ENCODE measurements at places on chromosomes 5 and 9.
A peak's percentile ranks its signal among the peaks of the same experiment; 100 is the strongest.

DNA sequence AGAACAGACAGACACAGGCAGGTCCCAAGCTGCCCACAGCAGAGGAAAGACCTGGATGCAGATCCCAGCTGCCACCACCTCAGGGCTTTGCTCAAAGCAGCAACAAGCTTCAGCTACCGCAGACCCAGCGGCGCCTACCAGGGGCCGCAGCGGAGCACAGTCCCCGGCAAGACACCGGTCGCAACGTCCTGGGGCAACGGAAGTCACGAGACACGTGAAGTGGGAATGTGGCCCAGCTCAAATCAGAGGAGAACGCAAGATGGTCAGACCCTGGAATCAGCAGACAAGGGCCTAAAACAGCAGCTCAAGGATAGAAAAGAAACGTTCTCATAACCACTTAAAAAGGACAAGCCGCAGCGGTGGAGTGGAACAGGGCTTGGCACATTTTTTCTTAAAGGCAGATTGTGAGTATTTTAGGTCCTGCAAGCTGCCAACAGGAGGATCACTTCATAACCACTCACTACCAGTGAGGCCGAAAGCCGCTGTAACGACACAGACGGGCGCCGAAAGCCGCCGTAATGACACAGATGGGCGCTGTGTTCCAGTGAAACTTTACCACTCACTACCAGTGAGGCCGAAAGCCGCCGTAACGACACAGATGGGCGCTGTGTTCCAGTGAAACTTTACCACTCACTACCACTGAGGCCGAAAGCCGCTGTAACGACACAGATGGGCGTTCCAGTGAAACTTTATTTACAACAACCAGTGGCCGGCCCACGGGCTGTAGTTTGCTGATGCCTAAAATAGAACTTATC is 21.7 kb downstream of the SLC9A3 start:
- no peak for DNase-seq

DNA sequence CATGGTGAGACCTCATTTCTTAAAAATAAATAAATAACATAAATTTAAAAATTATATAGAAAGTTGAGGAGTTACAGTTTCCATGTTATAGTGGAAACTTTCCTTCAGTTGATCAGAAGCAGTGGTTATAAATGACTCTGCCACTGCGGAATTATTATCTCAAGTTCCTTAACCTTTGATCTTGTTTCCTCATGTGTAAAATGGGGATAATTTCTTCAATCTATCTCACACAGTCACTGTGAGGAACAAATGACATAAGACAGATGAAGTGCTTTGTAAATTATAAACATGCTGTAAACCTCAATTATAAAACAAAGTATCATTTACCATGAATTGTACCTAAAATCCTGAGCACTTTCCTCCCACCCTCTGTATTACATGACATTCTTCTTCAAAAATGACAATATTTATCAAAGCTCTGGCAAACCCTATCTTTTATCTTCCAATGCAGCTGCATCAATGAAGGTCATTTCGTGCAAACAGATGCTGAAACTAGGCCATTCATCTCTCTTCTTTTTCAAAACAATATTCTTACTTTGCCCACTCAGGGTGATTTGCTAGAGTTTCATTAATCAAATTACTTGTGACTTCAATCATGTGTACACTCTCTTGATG is 46.8 kb downstream of the TMEM245 start:
- no peak for DNase-seq

- no peak for DNase-seq
Observed at GRCh38 chr9:19119246-19119645, 8.0 kb downstream of the PLIN2 start.

- no peak for DNase-seq
Observed at GRCh38 chr9:4713849-4714248, 27.2 kb downstream of the AK3 start.

- DNase-seq: no peak
Observed at GRCh38 chr9:123497830-123498229, 141.8 kb downstream of the CRB2 start.

DNA sequence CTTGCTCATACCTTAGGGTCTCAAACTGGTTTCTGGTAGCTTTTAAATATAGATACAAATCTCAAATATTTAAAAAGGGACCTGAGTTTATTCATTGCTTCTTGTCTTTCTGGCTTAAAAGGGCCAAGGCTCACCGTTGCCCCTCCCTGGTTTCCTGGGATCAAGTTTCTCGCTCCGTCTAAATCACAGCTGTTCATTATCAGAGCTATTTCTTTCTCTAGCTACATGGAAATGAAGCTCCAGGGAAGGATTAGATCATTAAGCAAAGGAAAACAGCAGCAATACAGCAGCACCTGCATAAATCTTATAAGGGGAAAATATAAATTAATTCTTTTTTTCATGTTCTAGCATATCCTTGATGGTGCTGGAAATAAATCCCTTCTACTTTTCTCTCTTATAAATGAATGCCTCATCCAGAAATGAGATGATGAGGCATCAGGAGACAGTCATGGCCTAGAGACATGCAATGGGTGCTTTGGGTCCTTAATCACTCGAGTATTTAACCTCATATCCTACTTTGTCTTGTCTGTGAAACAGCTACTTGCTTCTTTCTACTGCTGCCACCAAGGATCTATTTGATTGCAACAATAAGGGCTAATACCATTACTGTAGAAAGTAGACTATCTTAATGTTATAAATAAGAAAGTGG is 320.1 kb downstream of the TRPM3 start:
- no peak for DNase-seq

DNA sequence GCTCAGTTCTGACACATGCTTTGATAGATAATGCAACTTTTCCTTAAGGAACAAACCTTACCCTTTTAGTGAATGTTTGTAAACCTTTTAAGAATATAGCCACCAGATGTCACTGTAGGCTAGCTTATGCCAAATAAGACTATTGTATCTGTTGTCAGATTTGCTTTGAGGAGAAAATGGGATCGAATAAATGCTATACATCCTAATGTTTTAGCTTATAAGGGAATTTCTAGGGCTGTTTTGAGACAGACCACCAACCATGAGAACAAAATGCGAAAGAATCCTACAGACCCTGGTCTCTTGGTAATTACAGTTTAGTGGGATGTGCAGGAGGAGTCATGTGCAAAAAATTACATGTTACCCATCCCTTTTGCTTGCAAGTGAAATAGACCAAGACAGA is 127.6 kb upstream of the NMUR2 start:
- DNase-seq: no peak

- DNase-seq: no peak
Observed at GRCh38 chr5:137200906-137201700, 298.0 kb downstream of the SPOCK1 start.

- peak; percentile 43 for DNase-seq
Observed at GRCh38 chr9:272251-273213, 57.9 kb downstream of the DOCK8 start.

DNA sequence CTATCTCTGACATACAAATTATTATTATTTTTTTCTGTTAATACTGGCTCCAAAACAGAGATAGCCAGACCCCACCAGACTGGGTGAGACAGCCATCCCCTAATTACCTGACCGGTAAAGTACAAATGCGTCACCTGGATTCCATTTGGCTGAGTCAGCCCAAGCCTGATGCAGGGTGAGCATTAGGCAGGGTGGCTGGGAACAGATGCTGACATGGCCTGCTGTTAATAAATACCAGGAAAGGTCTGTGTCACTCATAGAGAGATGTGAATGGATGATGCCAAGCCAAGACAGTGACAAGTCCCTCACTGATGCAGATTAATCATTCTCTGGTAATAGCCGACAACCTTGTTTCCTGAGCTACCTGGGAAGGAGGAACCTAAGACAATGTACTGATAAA is 183.5 kb downstream of the TRIM32 start:
- no peak for DNase-seq

GRCh38 chr5:149314571-149315111 is 30.7 kb upstream of the GRPEL2 start:
- no peak for DNase-seq

DNA sequence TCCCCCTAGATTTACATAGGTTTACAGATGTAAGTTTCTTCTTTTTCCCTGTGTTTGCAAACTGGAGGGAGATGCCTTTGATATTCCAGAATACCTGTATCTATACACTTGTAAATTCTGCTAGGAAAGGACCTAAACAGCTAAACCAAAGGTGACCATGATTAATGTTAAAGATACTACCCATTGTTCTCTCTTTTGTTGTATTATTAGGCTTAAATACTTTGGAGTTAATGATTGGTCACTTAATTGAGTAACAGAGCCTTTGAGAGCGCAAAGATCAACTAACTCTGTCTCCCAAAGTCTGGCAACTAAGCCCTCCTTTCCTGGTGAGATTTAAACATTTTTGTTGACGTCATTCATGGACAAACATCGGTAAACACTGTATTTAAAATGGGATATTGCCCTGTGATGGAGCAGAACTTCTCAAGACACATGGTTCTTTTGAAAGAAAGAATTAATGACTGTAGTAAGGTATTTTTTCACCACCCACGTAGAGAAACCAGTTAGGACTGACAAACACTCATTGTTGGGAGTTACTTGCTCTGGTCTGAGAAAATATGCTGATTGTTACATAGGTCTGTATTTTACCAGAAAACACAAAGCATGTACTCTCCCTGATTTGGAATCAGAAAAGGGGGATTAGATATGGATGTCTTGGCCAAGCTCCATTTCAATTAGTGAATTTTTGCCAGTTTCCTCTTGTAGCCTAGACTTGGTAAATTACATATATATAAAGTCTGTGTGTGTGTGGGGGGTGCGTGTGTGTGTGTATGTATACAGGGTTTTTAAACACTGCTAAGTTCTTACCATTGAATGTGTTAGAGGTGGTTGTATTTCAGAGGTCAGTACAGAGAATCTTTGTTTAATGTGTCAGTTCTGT is 4.6 kb downstream of the VCAN start:
- DNase-seq: no peak
